ENCODE measurements at places on chromosomes 2 and 18.

DNA sequence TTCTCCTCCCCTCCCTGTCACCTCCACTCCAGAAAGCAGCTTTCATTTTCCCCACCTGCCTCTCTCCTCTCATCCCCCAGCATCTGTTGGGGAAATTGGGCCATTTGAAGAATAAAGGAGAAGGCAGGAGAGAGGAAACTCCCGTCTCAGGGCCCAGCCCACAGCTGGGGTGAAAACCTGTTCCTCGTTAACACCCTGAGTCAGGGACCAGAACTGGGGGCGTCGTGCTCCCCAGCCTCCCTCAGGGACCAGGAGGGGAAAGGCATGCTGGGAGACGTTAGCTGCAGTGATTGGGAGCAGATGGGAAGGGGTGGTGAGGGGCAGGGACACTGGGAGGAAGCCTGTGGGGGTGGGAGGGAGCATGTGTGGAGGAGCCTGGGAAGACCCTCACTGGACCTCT lies 251.3 kb downstream of the DYSF start:
- ATAC-seq, result no peak

- ATAC-seq, result no peak
Measured at GRCh38 chr2:65790676-65790935, 358.2 kb upstream of the SPRED2 start.

- no peak for ATAC-seq
Measured at GRCh38 chr2:178401994-178402437, 49.0 kb downstream of the PRKRA start.

DNA sequence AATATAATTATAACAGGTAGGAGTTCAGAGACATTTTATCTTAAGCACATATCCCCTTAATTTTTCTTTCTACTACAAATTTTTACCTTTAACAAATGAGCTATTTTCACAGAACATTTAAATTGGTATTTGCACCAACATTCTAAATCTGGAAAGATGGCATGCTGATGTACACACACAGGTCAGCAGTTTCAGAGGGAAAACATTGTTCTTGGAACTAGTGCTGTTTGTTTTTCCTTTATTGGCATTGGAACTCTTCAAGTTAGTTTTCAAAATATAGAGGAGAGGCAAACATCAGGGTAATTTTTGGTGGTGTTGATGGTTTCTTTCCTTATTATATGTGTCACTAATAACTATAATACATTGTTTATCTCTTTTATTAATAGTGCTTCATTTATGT lies 155.3 kb downstream of the PHLPP1 start:
- ATAC-seq, result no peak

DNA sequence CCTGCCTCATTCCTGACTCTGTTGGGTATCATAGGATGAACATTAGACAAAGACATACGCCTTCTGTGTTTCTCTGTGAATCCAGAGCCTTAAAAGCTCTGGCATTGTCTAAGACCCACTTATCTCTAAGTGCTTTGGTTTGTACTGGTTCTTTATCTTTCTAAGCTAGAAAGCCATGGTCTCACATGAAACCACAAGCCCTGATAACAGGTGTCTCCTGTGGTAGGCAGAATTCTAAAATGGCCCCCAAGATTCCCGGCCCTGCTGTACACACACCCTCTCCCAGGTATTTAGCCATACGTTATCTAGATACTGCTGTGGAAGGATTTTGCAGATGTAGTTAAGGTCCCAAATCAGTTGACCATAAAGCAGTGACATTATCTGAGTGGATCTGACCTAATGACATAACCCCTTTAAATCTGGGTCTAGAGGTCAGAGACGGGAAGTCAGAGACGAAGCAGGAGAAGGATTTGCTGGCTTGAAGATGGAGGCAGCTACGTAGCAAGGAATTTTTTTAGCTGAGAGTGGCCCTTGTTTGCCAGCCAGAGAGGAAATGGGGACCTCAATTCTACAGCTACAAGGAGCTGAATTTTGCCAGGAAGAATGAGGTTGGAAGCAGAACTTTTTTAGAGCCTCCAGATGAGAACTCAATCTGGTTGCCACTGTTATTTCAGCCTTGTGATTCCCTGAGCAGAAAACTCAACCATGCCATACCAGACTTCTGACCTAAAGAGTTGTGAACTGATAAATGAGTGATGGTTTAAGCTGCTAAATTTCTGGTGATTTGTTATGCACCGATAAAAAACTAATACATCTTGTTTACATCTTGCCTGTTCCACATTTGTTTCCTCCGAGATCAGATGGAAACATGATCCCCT lies 186.7 kb downstream of the CAMKMT start:
- no peak for ATAC-seq

GRCh38 chr18:78169174-78169864 lies 810.3 kb upstream of the SALL3 start:
- ATAC-seq, result peak; percentile 92

DNA sequence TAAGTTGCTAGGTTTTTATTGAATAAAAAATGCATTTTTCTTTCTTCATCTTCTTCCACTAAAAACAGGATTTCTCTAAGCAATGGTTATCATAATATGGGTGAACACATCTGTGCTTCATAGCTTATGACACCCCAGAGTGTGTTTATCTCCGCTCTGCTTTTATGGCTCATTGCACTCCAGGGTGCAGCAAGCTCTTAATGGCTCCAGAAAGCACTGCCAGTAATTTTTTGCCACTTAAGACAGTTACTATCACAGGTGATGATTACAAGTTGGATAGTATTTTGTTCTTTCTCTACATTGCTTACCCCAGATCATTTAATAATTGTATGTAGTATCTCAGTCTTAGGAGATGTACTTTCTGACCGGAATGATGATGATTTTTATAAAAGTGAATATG lies 239.3 kb upstream of the CDH20 start:
- peak; percentile 61 for ATAC-seq

DNA sequence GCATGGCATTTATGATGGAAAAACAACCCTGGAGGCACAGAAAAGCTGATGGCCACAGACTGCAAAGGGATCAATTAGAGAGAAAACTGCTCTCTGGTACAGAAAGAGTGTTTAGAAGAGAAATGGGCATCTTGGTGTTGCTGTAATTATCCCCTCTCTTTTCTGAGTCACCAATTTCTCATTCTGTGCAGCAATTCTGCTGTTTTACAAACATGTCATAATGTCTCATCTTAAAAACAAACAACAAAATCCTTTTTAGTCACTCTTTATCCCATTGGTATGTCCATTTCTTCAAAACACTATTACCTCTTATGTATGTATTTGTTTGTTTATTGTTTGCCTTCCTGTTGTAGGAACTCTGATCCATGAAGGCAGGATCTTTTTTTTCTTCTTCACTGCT lies 73.9 kb upstream of the HK2 start:
- ATAC-seq, result no peak

DNA sequence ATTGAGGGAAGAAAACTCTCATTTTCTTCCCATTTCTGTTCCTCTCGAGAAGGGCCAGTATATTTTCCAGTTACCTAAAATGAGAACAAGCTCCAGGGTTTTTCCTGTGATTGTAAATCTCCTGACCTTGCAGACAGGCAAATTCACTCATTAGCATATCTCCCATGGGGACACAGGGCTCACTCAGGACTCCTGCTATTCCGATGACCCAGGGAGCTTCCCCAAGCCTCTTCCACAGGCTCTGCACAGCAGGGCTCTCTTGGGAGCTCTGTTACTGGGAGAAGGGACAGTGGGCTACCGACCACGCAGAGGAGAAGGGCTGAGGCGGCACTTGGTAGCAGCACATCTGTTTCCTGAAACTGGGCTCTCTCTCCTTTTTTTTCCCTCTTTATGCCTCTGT lies 135.2 kb upstream of the CAPN13 start:
- peak; percentile 70 for ATAC-seq

DNA sequence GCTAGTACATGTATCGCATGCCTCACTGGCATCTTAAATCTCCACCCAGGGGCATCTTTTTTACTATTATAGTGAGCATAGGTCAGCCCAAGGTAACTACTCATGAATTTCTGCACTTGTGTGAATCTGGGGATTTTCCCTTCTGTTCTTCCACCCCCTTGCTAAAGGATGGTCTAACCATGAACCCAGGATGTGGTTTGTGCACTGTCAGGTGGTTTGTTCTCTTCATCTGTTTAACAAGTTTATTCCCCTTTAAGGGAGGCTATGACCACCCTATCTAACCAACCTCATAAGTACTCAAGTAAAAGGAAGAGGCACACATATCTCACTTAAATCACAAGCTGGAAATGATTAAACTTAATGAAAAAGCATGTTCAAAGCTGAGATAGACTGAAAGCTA lies 243.0 kb downstream of the RPRM start:
- ATAC-seq, result no peak

- no peak for ATAC-seq
Measured at GRCh38 chr2:106012001-106012590, 182.0 kb downstream of the UXS1 start.

GRCh38 chr2:236767941-236768340 lies 198.3 kb downstream of the ACKR3 start:
- ATAC-seq, result no peak

GRCh38 chr2:144015036-144015435 lies 504.9 kb downstream of the ZEB2 start:
- ATAC-seq, result no peak

DNA sequence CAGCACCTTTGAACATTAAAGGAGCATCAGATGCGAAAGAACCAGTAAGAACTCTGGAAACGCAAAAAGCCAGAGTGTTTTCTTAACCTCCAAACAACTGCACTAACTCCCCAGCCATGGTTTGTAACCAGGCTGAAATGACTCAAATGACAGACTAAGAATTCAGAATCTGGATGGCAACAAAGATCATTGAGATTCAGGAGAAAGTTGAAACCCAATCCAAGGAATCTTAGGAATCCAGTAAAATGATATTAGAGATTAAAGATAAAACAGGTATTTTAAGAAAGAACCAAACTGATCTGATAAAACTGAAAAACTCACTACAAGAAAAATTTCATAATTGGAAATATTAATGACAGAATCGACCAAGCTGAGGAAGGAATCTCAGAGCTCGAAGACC lies 116.7 kb downstream of the PTRHD1 start:
- ATAC-seq, result no peak

- no peak for ATAC-seq
Measured at GRCh38 chr2:53787614-53788289, 908 bp downstream of the ERLEC1 start.

DNA sequence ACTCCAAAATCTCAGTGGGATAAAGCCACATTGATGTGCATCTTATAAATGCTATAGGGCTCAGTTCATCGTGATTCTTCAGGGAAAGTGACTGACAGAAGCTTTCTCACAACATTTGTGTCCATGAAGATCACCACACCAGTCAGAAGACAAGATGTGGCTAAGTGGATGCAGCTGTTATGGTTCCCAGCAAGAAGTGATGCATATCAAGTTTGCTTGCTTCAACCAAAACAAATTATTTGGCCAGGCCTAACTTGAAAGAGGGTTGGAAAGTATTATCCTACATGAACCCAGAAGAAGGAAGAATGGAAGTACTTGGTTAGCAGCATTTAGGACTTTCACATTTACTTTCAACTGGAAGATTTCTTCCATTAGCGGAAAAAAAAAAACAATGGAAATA lies 210.0 kb upstream of the ACVR2A start:
- ATAC-seq, result no peak

GRCh38 chr2:49002750-49003149 lies 151.6 kb downstream of the FSHR start:
- ATAC-seq, result peak; percentile 44

DNA sequence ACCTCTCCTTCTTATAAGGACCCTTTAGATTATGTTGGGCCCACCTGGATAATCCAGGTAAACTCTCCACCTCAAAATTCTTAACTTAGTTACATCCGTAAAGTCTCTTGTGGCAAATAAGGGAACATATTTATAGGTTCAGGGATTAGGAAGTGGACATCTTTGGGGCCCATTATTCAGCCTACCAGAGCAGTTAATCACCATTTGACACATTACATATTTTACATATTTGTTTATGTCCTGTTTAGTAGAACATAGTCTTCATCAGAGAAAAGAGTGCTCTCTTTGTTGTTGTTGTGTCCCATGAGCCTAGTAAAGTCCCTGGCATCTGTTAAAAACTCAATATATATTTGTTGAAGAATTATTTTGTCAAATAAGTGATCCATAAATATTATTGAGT lies 134.0 kb upstream of the SPATS2L start:
- ATAC-seq, result no peak

DNA sequence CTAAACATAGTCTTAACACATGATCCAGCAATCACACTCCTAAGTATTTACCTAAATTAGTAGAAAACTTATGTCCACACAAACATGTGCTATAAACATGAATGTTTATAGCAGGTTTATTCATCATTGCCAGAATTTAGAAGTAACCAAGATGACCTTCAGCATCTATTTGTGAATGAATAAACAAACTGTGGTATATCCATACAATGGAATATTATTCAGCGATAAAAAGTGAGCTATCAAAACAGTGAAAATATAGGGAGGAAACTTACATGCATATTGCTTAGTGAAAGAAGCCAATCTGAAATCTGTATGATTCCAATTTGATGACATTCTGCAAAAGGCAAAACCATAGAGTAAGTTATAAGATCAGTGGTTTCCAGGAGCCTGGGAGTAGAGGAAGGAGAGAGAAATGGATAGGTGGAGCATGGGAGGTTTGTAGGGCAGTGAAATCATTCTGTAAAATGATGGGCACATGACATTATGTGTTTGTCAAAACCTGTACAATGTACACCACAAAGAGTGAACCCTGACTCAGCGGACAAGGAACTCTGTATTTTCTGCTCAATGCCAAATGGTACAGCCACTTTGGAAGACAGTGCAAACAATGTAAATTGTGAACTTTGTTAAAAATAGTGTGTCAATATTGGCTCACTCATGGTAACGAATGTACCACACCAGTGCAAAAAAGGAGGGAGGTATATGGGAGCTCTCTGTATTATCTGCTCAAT lies 61.9 kb upstream of the IGFBP2 start:
- ATAC-seq, result no peak

- peak; percentile 64 for ATAC-seq
Measured at GRCh38 chr2:236731767-236732580, 162.3 kb downstream of the ACKR3 start.

GRCh38 chr2:19872302-19872701 lies 29.5 kb downstream of the TTC32 start:
- ATAC-seq, result no peak

DNA sequence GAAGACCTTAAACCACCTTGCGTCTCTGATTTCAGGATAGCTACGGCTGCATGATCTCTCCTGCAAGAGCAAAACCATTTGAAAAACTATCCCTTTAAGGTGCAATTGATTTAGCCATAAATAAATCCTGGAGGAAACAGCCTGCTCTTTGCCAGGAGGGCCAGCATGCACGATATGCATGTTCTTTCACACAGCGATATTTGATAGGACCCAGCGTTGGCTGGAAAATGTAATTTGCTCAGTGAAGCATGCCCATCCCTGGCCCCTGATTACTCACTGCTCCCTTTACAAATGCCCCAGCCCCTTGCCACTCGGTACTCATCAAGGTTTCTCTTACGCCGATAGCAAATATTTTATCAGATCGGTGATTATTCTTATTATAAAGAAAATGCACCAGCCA lies 315.4 kb downstream of the CDH2 start:
- no peak for ATAC-seq

DNA sequence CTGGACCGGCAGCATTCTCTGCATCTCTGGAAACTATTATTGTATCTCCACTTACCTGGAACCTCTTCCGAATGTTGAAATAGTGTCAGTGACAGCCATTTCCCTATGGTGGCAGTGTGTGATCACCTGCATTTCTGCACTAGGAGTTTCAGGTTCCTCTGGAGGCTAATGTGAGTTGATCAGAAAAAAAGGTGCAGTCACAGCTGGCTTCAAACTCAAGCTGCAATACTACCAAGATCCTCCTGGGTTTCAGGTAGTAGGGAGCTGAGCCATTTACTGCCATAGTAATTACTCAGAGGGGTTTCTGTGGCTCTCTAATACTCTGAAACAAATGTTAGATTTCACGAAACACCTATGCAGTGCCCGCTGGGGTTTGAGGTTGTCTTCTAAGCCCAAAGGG lies 183.5 kb upstream of the OSR1 start:
- no peak for ATAC-seq

Data from motor neuron (in vitro differentiated cells).